Tibial artery (tissue), 4 donors: ENCODE measurements at places on chromosomes 7 and 10.
A peak's percentile ranks its signal among the peaks of the same experiment; 100 is the strongest.

DNA sequence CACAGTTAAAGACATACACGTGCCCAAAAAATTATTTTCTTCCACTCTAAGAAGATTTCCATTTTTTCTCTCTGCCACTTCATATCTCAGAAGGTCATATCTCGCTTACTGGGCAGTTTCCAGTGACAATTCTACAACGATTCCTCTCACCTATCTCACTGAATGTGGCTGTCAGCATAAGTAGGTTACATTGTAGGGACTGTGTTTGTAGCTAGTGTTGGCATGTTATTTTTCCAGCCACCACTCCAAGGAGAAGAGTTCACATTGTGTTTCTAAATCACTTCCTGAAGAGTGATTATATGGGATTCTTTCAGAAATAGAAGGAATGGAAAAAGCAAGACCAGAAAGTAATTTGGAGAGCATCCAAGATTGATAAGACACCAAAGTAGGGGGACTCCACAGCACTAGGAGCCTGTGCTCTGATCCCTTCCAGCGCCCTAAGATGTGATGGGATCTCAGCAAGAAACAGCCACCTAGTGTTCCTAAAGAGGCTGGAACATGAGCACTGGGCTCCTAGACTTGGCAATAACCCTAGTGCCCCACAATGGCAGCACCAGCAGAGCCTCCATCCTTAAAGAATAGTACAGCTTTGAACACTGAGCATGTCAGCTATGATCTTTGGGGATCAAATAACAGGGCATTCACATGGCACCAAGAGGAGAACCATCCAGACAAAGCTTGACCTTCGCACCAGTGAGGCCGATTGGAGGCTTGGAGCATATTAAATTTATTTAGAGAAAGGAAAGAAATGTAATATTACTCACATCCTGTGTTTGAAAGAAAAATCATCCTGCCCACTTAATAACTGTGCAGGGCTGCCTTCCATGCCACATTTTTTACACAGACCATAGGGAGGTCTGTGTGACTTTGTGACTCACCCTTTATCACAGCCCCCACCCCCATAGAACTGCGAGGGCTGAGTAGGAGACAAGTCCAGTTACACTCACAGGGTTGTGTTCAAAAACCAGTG, 51.8 kb downstream of the CAV1 start:
- DNase-seq, result peak; percentile 60

GRCh38 chr7:33091111-33091531, 18.1 kb downstream of the RP9 start:
- no peak for DNase-seq

DNA sequence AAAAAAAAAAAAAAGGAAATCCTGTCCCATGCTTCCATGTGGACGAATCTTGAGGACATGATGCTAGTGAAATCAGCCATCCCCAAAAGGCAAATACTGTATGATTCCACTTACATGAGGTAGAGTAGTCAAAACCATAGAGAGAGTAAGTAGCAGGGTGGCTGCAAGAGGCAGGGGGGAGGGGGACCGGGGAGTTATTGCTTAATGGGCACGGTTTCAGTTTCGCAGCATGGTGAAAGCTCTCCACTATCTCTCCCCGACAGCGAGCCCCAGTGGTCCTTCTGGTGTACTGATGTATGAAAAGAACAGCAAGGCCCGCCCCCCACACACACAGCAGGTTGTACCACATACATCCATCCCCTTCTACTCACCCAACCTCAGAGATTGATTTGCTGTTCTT, 32.8 kb downstream of the NOD1 start:
- peak; percentile 83 for DNase-seq

- DNase-seq, result peak; percentile 28
Measured at GRCh38 chr7:26398756-26399509, 107.3 kb downstream of the SNX10 start.

DNA sequence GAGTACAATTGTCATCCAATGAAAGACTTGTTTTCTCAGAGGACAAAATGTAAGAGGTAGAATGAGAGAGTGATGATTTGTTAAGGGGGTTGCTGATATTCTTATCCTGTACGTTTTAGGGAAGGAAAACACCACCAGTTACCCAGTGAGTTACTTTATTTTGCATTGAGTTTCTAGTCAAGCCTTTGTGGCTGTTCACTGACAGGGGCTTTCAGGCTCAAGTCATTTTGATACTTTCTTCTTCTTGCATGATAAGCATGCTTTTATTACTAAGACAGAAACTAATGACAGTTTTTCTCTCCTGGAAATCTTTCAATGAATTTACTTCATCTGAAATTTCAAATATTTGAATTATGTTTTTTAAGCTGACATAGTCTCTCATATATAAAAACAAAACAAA, 710.2 kb upstream of the POM121L12 start:
- DNase-seq, result no peak

- DNase-seq, result peak; percentile 83
Measured at GRCh38 chr10:113126229-113127201, 176.5 kb downstream of the TCF7L2 start.

- no peak for DNase-seq
Measured at GRCh38 chr7:64558781-64559180, 4.1 kb downstream of the ZNF680 start.

- DNase-seq, result no peak
Measured at GRCh38 chr7:120189623-120190022, 83.4 kb upstream of the KCND2 start.

DNA sequence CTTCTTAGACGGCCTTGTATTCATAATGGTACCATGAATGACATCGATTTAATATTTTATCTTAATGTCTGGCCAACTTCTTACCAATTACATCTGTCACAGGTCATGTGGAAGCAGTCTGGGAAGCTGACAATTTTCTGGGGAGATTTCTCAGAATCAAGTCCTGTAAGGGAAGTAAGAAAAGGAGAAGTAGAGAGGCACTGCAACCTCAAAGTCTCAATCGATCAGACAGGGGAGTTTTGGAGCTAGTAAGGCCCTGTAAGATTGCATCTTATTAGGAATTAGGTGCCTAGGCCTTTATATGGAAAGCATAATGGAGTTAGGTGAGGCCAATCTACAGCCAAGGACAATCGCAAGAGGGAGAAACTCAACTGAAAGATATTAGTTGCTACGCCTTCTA, 694.6 kb upstream of the SORCS1 start:
- no peak for DNase-seq

- no peak for DNase-seq
Measured at GRCh38 chr7:91424371-91424770, 160.1 kb downstream of the FZD1 start.

GRCh38 chr7:30887464-30887872, 24.2 kb upstream of the AQP1 start:
- DNase-seq, result no peak

GRCh38 chr10:10665750-10666149, 351.9 kb upstream of the CELF2 start:
- DNase-seq, result no peak

GRCh38 chr10:101284101-101284743, 55.0 kb upstream of the LBX1 start:
- DNase-seq, result no peak

- no peak for DNase-seq
Measured at GRCh38 chr10:62805231-62806099, 945 bp downstream of the ADO start.

DNA sequence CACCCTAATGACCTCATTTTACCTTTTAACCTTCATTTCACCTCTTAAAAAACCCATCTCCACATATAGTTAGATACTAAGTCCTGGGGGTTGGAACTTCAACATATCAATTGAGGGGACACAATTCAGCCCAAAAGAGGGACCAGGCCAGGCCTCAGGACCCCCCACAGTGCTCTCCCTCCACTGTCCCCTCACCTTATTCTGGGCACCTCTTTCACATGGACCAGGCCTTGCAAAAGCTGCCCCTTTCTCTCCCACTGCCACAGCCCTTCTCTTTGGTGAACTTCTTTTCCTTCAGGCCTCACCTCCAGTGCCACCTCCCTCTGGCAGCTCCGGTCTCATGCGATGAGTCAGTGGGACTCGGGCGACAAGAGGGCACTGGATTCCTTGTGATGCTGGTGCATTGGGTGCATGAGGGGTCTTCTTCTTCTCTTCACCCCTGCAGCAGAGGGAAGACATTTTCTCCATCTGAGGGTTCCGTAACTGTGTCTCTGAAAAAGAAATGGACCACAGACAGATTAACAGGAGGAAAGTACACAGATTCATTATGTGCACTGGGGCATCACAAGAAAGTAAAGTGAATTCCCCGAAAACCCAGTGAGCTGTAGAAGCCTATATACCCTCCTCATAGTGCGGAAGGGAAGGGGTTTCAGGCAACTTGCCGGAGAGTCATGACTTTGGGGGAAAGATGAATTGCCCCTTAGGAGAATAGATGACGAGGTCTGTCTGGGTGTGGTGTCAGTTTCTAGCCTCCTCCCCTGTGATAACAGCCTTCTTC, 288.7 kb upstream of the IGFBP3 start:
- DNase-seq, result no peak

GRCh38 chr7:157194948-157195347, 56.2 kb downstream of the UBE3C start:
- no peak for DNase-seq

GRCh38 chr10:30840395-30841050, 191.1 kb downstream of the ZNF438 start:
- no peak for DNase-seq

DNA sequence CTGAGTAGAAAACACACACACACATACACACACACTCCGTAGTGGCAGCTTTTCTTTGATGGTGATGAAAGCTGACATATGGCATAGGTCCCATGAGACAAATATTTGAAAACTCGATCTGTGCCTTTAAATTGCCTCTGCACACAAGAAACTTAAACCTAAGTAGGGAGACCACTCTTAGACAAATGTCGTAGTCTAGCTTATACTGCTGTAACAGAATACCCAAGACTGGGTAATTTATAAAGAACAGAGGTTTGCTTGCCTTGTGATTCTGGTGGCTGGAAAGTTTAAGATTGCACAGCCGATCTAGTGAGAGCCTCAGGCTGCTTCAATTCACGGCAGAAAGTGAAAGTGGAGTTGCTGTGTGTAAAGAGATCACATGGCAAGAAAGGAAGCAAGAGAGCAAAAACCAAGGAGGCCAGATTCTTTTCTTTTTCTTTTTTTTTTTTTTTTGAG, 489.4 kb upstream of the SORCS1 start:
- no peak for DNase-seq

DNA sequence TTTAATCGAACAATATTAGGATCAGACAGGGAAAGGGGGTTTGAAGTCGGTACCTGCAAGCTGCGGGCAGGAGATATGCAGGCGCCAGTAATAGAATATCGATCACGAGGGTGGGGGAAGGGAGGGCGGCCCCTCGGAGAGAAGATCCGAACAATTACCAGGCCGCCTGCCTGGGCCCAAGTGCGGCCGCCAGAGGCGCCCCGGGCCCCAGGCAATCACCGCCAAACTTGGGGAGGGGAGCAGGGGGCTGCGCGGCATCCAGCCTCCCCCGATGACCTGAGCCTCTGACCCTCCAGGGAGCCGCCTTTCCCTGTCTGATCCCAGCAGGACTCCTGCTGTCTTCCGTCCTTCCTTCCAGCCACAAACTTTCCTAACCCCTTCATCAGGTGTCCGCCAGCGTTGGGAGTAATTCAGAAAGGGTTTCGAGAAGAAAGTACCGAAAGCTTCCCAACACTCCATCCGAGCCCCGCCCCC, 1.1 kb downstream of the NKX1-2 start:
- no peak for DNase-seq

DNA sequence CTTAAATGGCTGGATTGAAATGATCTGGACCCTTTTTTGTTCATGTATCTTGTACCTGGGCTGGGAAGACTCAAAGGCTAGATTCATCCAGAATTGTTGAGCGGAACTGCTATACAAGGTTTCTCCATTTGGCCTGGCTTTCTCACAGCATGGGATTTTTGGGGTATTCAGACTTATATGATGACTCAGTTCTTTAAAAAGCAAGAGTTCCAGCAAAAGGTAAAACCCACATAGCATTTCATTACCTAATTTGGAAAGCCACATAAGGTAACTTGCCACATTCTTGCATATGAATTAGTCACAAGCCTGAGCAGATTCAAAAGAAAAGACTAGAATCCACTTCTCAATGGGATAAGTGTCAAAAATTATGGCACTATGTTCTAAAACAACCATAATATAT, 137.4 kb downstream of the HGF start:
- DNase-seq, result no peak

GRCh38 chr7:51471981-51472296, 155.3 kb upstream of the COBL start:
- no peak for DNase-seq

DNA sequence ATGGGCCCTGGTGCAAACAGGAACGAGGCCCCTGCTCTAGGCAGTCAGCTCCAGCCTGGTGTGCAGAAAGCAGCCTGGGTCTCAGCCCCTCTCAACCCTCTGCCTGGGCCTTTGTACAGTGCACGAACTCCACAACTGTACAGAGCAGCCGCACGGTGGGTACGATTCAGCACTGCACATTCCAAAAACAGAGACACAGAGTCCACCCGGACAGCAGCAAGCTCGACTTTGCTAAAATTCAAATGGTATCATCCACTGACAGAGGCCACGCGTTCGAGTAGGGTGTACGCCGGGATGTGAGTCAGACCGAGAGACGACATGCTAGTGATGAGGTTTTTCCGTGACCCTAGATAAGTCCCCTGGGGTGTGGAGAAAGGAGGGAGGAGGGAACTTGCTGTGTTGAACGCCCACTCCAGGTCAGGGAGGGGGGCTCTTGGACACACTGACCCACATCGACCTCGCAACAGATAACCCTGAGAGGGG, 65.6 kb upstream of the PDGFA start:
- no peak for DNase-seq

- DNase-seq, result no peak
Measured at GRCh38 chr7:16609842-16610450, 35.6 kb downstream of the ANKMY2 start.

DNA sequence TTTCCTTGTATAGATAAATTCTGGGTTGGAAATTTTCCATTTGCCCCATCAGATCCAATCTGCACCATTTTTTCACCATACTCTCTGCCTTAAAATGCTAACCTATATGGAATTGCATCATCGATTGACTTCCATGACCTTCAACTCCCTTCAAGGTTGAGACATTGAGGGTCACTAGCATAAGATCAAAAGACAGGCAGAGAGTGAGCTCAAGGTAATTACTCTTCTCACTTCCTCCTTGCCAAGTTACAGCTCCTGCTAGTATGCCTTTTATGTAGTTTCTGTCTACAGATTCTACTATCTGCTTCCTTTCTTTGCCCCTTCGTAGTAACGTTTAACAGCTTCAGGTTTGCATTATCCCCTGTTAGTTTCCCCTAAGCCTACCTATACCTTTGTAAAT, 1127.7 kb upstream of the LRRTM3 start:
- DNase-seq, result no peak

- no peak for DNase-seq
Measured at GRCh38 chr10:97748116-97748515, 11.2 kb downstream of the ZFYVE27 start.

DNA sequence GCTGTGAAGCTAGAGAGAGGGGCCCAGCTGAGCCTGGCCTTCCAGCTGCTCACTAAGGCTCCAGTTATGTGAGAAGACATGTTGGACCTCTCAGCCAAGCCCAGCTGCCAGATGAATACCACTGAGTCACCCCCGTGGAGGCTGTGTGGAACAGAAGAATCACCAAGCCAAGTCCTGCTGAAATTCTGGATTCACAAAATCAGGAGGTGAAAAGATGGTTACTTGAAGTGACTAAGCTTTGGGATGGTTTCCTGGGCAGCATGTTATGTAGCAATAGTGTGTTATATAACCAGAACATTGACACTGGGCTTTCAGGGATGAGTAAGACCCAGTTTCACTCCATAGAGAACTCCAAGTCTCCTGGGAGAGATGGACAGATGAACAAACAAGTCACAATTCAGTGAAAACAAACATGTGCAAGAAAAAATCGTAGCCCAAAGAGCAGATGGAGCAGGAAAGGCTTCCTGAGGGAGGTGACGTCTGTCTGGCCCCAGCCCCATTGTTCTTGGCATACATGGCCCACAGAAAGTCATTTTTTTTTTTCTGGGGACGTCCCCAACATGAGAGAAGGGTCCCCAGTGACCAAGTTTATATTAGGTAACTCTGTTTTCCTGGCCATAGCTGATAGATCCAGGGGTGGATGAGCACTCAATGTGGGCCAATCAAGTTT, 64.1 kb upstream of the PDZD8 start:
- DNase-seq, result peak; percentile 89
